ENCODE measurements at places on chromosomes 6 and 20.
A peak's percentile ranks its signal among the peaks of the same experiment; 100 is the strongest.

DNA sequence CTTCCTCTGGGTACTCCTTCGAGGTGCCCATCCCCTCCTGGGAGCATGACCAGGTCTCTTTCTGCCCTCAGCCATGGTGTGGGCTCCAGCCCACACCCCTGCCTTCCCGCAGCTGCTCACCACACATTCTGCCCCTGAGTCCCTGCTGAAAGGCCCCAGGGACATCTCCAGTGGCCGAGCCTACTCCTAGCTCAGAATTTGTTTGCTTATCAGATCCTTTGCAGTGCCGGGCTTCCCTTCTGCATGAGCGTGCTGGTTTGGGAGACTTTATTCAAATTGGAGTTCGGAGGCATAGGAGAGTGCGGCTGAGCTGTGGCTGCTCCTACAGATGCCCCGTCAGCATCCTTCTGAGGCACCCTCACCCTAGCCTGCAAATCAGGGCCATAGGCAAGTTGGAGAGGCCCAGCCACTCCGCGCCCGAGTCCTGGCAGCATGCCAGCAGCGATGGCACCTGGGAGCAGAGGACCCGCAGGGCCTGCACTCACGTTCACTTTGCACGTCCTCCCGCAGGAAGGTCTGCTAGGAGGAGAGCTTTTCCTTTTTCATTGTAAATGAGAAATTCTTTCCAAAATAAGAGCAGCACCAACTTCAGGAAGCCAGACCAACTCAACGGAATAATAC lies 327.3 kb downstream of the QKI start:
- no peak for DNase-seq

DNA sequence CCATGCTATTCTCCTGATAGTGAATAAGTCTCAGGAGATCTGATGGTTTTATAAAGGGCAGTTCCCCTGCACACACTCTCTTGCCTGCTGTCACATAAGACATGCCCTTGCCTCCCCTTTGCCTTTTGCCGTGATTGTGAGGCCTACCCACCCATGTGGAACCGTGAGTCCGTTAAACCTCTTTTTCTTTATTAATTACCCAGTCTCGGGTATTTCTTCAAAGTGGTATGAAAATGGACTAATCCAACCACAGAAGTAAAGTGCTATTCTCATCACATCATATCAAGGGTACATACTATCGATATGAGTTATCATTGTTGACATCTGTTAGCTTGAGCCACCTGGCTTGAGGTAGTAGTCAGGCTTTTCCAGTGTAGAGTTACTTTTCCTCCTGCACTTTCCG lies 2.3 kb downstream of the MANBAL start:
- no peak for DNase-seq

- DNase-seq, result no peak
These were observed 43.4 kb upstream of the MRGBP start for GRCh38 chr20:62752671-62753501.

DNA sequence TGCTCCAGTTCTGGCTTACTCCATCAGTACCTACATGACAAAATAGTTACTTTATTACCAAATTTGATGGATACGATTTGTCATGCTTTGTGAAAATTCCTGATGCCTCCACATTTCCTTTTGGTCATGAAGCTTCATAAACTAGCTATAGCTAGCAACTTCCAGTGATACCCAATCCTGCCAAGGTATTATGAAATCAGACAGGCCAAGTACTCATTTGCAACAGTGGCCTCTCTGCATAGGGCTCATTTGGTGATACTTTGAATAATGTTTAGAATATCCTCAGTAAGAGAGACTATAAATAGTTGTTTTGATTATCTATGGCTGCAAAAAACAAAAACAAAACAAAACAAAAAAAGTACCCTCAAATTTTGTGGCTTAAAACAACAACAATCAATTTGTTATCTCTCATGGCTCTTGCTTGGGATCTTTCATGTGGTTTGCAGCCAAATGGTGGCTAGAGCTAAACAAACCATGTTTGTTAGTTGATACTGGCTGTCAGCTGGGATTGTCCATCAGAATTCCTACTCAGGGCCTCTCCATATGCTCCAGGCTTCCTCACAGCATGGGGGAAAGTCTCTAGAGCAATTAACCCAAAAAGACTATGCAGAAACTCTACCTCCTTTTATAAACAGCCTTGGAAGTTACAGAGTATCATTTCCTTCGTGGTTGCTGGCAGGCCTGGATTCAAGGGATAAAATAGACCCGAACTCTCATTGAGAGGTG lies 10.1 kb upstream of the PRL start:
- DNase-seq, result no peak

GRCh38 chr6:90286884-90287488 lies 9.7 kb downstream of the BACH2 start:
- DNase-seq, result peak; percentile 49

GRCh38 chr6:11682561-11682975 lies 96.0 kb downstream of the ADTRP start:
- no peak for DNase-seq

GRCh38 chr6:167094820-167095637 lies 27.9 kb upstream of the CCR6 start:
- no peak for DNase-seq

- DNase-seq, result no peak
These were observed 96.3 kb upstream of the NEDD9 start for GRCh38 chr6:11328613-11329247.

DNA sequence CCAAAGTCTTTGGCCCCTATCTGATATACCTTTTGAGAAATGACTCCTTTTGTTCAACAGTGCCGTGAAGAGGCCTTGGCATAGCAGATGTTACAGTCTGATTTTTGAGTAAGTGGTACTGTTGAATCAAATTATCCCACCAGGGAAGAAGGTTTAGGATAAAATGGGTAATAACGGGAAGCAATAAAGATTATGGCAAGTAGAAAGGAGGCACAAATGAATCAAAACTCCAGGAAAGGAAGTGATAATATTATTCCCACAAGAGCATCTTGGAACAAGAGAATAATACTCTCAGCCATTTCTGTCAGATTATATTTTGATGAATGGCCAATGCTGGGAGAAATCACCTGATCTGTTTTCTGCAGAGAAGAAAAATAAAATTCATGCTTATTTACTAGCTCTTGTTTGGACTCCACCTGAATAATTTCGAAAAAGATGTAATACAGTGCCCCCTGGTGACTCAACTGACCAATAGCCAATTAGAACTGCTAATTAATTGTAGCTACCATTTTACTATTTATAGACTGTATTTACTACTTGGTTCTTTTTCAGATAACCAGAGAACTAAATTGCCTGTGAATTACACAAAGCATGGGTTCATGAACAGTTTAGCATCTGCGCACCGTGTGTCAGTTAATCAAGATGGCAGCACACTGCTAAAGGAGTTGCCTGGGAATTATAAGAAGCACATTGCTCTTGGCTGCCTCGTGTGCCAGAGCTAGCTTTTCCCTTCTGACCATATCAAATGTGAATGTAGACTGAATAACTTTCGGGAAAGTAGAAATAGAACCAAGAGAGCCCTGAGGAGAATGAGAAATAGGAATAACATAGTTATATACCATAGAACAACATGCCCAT lies 78.5 kb upstream of the TRDN start:
- DNase-seq, result no peak

GRCh38 chr20:21156266-21156665 lies 30.4 kb downstream of the KIZ start:
- no peak for DNase-seq

DNA sequence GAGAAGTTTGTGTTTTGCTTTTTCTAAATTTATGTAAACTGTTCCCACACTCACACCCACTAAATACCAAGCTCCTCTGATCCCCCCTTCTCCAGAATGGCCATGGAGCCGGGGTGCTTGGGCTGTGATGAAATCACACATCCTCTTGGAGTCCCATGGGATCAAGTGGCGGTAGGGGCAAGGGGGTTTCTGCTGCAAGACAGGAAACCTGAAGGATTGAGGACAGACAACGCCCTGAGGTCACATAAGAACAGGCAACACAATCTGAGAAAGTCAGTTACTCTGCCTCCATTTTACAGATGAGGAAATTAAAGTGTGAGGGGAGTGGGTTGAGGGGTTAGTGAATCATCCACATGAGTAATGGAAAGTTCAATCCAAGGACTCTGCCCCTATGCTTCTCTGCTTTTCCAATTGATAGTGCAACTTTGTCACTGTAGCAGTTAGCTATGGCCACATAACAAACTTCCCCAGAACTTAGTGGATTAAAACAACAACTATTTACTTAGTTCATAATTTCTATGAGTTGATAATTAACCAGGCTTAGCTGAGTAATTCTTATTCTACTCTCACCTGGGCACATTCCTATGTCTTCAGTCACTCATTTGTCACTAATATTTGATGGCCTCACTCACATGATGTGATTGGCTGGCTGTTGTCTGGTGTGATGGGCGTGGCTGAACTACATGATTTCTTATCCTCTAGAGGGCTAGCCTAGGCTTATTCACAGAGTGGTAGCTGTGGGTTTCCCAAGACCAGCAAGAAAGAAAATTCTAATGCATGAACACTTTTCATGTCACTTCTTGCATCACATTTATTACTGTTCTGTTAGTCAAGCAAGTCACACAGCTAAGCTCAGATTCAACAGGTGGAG lies 311.1 kb upstream of the RNF24 start:
- DNase-seq, result no peak

GRCh38 chr6:90079560-90080490 lies 185.6 kb downstream of the GJA10 start:
- peak; percentile 46 for DNase-seq

DNA sequence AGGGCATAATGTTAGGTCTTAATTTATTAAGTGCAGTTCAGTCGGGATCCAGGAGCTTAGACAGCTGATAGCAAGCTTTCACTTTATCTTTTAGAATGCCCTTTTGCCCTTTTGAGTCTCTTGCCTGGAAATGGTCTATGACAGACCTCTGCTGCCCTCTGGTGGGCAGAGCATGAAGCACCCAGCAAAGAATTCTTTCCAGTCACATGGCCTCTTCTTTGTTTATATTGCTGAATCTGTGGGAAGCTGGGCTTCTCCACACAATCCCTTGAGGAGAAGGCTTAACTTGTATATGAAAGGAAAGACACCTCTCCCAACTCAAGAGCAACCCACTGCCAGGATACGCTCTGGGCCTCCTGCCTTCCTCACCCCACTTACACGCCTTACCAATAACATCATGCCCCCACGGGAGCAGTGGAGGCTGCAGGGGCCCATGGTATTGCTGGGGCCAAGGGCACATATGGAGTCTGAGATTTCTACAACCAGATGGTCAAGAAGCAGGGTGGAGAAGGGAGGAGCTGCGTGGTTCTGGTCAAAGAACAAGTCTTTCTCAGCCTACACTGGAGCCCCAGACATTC lies 20.4 kb downstream of the WFDC3 start:
- peak; percentile 77 for DNase-seq

GRCh38 chr6:111880181-111880888 lies 7.1 kb upstream of the FYN start:
- no peak for DNase-seq

GRCh38 chr6:84842525-84843166 lies 78.2 kb upstream of the TBX18 start:
- no peak for DNase-seq

DNA sequence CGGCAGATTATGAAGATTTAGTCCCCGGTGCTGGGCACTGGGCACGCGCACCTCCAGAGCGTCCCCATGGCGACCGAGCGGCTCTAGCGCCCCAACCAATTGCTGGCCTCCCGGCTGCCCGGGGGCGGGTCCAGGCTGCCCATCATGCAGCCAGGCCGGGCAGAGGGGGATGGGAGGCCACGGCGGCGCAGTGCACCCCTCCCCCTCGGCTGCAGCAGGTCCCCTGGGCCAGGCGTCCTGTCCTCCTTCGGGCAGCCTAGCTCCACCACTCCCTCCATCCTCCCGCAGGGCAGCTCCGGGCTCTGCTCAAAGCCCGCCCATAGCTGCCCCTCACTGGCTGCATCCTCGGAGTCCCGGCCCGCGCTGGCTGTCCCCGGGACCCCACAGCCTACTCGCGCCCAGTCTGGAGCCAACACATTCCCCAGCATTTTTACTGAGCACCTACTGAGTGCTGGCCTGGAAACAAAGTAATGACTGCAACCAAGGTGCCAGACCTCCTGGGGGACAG lies 99.4 kb downstream of the ASXL1 start:
- no peak for DNase-seq

DNA sequence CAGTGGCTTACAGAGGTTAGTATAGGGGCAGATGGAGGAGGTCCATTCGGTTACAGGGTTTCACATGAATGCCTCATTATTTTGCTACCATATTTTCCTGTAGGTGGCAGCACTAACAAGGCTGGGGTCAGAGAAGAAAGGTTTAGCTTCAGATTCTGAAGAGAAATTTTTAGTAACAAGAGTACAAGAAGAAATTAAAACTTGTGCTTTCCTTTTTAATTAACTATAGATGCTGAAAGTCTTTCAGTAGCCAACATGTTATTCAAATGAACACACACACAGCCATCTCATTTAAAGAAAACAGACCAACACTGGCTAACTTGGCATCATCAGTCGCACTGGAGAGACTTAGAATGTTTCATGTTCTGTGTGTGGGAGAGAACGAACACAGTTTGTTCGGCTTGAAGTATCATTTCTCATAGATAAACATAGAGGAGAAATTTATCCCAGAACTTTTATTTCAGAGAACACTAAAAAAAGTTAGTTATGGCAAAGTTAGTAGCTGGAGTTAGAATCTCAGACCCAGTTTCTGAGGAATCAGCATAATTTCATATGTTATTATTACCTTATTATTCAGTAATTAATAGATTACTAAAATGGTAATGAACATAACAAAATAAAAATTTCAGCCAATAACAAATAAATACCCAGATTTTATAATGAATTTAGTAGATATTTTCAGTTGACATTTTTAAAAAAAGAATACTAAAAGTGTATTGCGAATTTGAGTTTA lies 314.0 kb upstream of the RSPO3 start:
- DNase-seq, result no peak

DNA sequence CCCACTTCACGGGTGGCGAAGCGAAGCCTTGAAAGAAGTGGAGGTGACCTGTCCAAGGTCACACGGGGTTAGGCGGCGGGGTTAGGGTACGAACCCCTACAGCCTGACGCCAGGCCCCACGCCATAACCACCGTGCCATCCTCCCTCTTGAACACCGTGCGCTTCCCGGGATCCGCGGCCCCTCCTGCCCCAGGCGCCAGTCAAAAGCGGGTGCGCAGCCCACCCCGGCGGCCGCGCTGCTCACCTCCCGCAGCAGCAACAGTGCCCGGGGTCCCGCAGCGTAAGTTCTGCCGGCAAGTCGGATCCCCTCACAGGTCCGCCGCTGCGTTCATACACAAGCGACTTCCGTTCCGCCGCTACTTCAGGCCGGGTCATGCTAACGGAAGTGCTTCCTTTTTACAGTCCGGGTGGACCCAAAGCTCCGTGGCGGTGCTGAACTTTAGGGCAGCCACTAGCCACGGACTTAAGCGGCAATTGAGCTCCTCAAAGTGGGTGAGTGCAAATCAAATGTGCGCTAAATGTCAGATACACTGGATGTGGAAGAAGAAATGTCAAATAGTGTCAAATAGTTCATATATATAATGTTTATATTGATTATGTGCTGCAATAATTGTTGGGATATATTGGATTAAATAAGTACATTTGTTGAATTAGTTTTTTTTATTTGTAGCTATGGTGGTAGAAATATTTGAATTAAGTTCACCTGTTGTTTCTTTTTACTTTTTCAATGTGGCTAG lies at the start of gene CDK5RAP1:
Gene CDK5RAP1 (minus strand): TSS at position 336 of the 737 bp plus-strand sequence. CDS start 4,455 bp downstream, outside the sequence.
- DNase-seq, result peak; percentile 77

DNA sequence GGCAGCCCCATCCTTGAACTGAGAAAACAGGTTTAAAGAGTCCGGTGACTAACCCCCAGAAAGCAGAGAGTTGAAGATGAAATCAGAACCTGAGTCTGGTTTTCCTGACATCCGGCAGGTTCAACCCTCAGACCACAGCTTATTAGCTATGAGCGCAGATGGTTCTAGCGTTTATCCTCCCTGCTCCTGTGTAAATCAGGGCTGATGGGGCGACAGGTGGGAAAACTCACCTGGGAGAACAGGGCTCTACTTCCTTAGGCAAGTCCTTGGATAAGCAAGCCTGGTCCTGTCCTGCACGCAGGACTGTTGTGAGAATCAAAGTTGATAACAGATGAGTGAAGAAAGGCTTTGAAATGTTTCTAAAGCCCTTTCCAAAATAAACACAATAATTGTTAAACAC lies 31.4 kb downstream of the GHRH start:
- no peak for DNase-seq

Data from activated T-cell treated with anti-CD3 and anti-CD28 coated beads, Interleukin-2, amount 50 U/mL, for 4 hours (primary cell).